NCI-H2171 (cell line): ENCODE measurements at places on chromosomes 1 and 21.
A peak's percentile ranks its signal among the peaks of the same experiment; 100 is the strongest.

DNA sequence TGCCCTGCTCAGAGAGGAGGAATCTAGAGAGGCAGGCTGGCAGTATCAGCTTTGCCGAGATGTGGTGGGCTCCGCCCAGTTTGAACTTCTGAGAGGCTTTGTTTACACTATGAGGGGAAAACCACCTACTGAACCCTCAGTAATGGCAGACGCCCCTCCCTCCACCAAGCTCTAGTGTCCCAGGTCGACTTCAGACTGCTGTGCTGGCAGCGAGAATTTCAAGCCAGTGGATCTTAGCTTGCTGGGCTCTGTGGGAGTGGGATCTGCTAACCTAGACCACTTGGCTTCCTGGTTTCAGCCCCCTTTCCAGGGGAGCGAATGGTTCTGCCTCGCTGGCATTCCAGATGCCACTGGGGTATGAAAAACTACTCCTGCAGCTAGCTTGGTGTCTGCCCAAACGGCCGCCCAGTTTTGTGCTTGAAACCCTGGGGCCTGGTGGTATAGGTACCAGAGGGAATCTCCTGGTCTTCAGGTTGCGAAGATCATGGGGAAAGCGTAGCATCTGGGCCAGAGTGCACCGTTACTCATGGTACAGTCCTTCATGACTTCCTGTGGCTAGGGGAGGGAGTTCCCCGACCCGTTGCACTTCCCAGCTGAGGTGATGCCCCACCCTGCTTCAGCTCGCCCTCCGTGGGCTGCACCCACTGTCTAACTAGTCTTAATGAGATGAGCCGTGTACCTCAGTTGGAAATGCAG is 43.6 kb downstream of the C21orf91 start:
- no peak for DNase-seq

DNA sequence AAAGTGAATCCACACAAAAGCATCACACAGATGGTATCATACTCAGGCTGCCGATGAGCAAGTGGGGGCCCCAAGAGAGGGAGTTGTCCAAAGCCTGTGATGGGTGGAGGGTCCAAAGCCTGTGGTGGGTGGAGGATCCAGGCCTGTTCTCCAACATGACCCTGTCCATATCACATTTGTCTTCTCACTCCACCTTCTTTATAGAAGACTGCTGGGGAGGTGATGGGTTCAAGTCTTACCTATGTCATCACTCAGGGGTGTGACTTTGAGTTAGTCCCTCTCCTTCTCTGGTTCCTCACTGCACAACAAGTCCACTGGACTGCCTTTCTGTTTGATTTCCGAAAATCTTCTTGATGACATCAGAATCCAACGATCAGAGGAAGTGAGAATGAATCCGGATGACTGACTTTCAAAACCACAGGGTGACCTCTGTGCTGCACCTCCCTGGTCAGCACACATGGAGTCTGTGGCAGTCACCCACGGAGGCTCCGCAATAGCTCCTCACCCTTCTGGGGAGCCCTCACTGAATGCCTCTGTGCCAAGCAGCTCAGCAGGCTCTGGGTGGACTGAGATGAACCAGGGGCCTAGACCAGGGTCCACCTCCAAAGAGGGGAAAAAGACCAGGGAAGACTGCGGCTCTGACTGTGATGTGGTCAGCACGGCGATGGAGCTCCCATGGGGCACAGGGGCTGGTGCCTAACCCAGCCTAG is 166.8 kb downstream of the HIVEP3 start:
- DNase-seq, result no peak

GRCh38 chr1:83761167-83762038 is 237.5 kb downstream of the TTLL7 start:
- no peak for DNase-seq

DNA sequence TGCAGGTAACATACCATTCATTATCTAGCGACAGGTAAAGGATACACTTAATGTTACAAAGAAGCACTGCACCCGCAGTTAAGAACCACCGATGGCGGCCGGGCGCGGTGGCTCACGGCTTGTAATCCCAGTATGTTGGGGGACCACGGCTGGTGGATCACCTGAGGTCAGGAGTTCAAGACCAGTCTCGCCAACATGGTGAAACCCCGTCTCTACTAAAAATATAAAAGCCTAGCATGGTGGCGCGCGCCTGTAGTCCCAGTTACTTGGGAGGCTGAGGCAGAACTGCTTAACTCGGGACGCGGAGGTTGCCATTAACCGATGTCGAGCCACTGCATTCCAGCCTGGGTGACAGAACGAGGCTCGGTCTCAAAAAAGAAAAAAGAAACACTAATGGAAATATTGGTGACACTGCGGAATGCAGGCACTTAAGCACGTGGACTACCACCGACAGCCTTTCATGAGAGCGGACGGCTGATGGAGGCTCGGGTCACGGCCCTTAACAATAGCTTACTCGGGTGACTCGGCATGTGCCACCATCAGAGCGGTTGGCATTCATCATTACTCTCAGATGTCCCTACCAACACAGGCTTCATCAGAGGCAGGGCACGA is 542 bp downstream of the GAS5 start:
- no peak for DNase-seq

- no peak for DNase-seq
These were observed at the start of gene BRINP3 for GRCh38 chr1:190477762-190478148. Gene BRINP3, minus strand, starts transcription at chr1:190477864.

GRCh38 chr21:45019076-45019886 is 55.1 kb upstream of the ADARB1 start:
- no peak for DNase-seq

DNA sequence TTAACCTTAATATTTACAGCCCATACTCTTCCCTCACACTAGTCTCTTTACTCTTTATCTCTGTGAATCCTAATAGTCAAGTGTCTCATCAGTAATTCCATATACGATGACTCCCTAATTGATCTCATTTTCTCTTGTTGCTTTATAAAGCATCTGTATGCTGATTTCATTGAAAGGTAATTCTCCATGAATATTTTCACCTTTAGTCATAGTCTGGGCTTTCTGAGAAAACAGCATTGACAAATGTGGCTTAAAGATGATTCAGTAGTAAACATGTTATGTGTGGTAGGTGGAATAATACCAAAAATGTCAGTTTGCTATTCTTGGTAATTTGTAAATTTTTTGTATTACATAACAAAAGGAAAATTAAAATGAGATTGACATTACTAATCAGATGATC is 1176.5 kb downstream of the NCAM2 start:
- no peak for DNase-seq

DNA sequence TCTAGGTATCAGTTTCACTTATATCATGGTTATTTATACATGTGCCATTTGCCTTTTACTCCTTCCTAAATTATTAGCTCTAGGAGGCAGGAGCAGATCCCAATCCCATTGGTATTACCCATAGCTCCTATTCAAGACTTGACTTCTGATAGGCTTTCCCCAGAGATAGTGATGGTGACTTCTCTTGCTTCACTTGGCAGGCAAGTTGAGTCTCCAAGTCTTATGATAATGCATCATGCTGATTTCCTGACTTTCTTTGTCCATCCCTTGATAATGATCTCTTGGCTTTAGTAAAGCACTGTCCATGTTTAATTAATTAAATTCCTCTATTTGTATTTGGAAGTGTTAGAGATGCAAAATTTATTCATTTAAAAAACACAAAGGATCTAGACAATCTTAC is 253.5 kb upstream of the ADAMTS5 start:
- no peak for DNase-seq

GRCh38 chr1:197024460-197024859 is 42.6 kb downstream of the F13B start:
- DNase-seq, result no peak

- no peak for DNase-seq
These were observed 554.6 kb upstream of the NCAM2 start for GRCh38 chr21:20443558-20444155.

- DNase-seq, result no peak
These were observed 77.0 kb upstream of the LRRC8D start for GRCh38 chr1:89743788-89744187.

DNA sequence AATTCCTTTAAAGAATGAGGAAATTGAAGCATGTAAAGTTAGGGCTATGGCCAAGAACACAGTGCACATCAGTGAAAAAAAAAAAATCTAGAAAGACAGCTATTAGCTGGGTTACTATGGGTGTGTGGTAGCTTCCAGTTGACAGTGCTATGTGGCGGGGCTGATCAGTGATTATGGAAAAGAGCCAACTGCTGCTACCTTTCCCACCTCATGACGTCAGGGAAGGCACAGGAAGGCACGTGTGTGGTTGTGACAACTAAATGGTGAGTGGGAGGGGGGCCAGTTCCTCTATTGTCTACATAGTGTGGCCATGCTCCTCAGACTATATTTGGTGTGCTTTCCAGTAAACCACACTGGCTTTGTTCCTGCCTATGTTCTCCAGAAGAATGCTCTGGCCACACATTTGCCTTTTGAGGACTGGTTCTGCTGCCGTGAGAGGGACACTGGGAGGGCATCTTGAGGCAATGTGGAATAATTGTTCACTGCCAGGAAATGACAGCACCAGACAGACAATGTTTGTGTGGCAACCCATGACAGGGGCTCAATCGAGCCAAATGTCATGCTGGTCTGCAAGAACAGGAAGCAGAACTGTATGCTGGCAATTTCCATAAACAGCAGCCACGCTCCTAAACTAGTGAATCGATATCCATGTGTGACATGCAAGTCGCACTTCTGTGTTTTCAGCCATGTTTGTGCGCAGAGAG is 3.0 kb upstream of the SDE2 start:
- peak; percentile 15 for DNase-seq

- no peak for DNase-seq
These were observed 318.5 kb upstream of the RUNX1 start for GRCh38 chr21:35367553-35367952.

DNA sequence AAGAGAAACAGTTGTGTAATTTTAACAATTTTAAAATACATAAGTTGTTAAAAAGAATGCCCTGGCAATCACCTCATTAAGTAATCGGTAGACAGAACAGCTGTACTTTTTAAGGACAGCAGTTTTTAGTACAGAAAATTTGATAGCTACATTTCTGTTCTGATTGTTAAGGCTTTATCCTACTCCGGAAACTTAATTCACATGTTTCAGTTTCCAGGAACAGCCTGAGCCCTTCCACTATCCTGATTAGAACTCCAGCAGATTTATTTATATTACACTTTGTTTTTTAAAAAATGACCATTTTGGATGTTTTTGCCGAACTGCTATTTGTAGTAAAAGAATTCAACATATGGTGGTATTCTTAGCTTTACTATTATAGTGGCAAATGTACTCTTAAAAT is 8.7 kb downstream of the PRRC2C start:
- no peak for DNase-seq

DNA sequence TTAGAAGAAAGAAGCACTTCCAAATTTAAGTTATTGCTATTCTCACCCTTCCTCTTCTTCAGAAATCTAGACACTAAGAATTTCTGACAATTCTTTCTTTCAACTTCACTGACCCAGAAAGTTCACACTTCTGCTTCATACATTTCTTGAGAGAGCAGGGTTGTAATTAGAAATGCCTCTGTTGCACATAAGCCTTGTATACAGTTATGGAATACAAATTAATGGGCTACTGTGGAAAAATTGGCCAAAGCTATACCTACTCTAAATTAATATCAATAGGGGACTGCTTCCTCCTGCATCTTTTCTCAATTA is 1.5 kb downstream of the TNFSF18 start:
- DNase-seq, result no peak

DNA sequence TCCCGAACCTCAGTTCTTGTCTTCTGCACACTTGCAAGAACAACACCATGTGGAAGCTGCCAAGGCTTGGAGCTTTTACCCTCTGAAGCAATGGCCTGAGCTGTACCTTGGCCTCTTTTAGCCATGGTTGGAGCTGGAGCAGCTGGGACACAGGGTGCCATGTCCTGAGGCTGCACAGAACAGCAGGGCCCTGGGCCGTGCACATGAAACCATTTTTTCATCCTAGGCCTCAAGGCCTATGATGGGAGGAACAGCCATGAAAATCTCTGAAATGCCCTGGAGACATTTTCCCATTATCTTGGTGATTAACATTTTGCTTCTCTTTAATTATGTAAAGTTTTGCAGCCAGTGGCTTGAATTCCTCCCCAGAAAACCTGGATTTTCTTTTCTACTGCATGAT is 817.8 kb upstream of the CXADR start:
- DNase-seq, result no peak

DNA sequence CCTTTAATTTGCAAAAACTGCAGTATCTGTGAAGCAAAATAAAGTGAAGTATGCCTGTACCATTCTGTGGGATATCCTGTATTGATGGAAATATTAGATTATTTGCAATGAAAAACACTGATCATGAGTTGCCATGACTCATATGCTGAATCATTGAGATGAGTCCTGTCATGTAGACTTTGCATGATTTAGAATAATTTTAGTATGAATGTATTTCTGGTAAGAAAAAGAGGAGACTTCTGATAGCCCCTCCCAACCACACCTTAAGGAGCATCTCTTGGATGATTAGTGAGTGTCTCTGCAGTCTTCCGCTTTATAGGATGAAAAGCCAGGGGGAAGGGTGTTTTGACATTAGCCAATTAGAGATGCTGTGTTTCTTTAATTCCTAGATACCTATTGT is 55.2 kb upstream of the PTGS2 start:
- no peak for DNase-seq

DNA sequence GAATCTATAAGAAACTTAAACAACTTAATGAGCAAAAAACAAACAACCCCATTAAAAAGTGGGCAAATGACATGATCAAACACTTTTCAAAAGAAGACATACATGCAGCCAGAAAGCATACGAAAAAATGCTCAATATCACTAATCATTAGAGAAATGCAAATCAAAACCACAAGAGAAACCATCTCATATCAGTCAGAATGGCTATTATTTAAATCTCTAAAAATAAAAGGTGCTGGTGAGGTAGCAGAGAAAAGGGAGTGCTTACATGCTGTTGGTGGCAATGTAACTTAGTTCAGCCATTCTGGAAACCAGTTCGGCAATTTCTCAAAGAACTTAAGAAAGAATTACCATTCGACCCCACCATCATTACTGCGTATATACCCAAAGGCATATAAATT is 147.7 kb downstream of the FAF1 start:
- no peak for DNase-seq

GRCh38 chr1:234544087-234544579 is 65.2 kb upstream of the TARBP1 start:
- DNase-seq, result peak; percentile 97

DNA sequence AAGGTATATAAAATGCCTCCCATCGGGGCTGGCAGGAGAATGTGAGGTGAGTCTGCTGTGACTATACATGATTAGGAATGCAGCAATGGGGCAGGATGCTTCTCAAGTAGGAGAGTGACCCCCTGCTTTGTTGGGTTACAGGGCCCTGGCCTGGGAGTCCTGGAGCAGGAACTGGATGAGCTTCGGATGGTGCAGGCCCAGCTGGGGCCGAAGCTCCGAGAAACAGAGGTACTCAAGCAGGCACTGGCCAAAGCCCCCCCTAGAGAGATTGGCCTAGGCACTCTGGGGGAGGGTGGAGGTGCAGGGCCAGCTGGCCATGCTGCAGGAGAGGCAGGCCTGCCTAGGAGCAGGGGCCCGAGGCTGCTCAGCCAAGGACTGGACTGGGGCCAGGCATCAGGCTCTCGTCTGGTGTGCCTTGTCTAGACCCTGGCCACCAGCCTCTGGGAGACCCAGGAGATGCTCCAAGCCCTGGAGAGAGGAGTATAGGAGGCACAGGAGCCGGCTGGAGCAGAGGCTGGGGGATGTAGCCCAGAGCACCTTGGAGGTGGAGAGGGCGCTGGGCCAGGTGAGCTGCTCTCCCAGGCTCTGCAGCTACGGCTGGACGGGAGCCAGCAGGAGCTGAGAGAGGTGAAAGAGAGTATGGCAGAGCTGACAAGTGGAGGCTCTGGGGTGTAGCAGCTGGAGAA is 32.8 kb upstream of the PKP1 start:
- DNase-seq, result no peak
